M059J (cell line): ENCODE measurements at places on chromosomes 7 and 10.

- DNase-seq = no peak
Measured at GRCh38 chr7:116876664-116877442, 14.5 kb downstream of the CAPZA2 start.

DNA sequence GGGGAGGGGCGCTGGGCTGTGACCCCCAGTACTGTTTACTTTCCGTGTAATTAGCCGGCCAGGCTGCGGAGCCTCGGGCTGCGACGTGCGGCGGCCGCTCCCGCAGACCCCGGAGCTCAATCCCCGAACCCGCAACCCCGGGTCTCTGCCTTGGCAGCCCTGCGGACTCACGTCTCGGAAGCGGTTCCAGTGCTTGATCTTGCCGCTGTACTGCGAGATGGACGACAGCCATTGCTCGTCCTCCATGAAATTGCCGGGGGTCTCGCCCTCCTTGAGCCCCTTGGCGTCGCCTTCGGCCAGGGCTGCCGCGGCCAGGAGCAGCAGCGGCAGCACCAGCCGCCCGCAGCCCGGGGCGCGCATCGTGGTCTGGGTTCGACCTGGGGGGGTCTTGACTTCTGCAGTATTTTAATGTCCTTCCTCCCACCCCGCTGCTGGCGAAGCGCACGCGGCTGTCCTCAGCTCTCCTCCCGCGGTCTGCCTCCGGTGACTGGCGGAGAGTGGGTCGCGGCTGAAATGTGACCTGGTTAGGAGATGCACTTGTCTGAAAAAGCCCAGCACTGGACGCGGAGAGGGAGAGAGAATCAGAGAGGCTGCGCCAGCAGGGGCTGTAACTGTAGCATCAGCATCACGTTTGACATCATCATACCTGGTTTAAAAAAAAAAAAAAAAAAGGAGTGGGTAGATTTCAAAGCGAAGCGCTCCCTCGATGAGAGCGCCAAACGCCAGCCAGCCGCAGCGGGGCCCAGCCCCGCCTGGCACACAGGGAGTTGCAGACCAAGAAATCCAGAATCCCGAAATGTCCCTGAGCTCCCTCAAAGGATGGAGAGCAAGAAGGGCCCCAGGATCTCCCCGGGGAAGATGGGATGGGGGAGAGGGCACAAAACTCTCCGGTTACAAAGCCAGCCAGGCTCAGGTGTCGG, at the start of gene SPOCK2:
TSS of gene SPOCK2 (minus strand) at position 583 of the 920 bp plus-strand sequence. CDS start at position 360, 223 bp downstream.
- no peak for DNase-seq

DNA sequence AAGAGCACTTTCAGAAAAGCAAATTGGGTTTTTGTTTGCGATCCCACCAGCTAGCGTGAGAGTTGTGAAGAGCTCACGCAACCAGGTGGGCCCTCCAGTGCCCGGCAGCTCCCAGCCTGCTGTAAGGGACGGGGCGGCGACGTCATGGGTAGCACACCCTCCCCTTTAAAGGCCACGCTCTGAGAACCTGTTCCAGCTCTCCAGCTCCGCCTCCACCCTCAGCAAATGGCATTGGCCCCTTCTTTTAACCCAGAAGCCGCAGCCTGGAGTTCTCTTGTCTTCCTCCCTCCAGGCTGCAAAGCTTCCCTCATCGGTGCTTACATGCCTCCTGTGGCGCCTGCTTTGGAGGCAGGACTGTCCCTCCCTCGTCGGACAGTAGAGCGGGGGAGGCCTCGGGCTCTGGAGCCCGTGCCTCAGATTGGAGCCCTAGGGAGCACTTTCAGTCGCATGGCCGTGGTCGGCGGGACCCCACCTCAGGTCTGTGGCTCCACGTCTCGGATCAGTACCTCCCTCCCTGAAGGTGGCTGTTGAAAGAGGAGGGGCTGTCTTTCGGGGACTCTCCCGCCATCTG, 32.9 kb downstream of the WIPI2 start:
- no peak for DNase-seq

GRCh38 chr10:96222441-96222840, 48.9 kb downstream of the BLNK start:
- no peak for DNase-seq

DNA sequence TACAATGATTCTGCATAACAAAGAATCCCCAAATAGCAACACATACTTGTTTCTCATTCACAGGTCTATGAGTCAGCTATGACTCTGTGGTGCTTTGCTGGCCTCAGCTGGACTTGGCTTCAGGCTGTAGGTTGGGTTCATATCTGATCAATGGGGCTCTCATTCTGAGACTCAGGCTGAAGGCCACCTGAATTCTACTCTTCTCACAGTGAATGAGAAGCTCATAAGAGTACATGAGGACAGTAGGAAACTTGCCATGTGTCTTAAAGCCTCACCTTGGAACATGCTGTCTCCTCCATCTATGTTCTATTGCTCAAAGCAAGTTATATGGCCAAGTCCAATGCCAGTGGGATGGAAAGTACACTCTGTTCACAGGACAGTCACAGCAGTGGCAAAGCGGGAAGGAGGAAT, 292.9 kb downstream of the BMPER start:
- no peak for DNase-seq

- no peak for DNase-seq
Measured at GRCh38 chr10:107364872-107365271, 200.4 kb upstream of the SORCS1 start.

DNA sequence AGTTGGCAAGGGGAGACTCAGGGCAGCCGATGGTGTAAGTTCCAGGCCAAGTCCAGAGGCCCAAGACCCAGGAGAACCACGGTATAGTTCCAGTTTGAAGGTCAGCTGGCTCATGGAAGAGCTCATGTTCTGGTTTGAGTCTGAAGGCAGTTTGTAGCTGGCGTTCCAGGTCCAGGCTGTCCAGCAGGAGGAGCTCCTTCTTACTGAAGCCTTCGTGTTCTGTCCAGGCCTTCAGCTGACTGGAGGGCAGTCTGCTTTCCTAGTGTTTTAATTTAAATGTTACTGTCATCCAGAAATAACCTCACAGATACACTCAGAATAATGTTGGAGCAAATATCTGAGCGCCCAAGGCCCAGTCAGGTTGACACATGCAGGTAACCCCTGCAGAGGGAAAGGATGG, 4.2 kb downstream of the SUN1 start:
- peak; percentile 42 for DNase-seq

DNA sequence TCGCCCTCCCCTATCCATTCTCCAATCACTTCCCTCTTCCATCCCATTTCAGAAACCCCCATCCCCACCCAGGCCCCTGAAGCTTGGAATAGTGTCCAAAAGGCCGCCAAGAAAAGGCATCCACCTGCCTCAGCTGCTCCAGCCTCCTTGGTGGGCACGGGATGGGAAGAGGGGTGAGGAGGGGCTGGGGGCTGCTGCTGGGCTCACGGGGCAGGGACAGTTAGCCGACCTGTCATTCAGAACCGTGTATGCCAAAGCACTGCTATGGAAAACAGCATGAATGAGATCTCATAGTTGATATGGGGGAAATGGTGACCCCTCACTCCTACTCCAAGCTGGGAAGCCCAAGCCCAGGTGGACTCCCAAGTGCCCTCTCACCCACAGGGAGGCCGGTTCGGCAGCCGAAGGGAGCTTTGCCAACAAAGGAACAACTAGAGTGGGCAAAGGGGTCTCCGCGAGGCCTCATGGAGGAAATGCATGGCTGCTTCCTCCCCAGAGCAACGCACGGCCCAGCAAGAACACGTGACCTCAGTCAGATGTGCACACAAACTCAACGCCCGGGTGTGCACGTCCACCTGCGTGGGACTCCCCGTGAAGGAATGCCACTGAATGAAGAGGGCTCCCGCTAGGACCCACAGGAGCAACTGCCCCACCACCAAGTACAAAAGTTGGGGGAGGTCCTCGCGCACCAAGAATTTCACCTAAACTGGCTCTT, 52.5 kb downstream of the EBF3 start:
- no peak for DNase-seq

DNA sequence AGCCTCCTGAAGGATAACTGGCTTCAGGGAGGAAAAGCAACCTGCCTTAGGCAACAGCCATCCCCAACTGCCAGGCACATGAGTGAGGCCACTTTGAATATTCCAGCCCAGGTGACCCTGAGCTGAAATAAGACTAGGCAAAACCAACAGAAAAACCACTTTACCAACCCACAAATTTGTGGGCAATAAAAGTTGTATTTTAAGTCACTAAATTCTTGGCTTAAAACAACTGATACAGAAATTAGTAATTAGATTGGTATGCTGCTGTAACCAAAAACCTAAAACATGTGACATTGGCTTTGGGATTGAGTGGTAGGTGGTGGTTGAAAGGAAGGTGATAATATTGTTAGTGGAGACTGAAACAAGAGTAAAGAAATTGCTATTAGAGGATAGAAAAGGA, 39.9 kb downstream of the ABCB4 start:
- DNase-seq = peak; percentile 93

DNA sequence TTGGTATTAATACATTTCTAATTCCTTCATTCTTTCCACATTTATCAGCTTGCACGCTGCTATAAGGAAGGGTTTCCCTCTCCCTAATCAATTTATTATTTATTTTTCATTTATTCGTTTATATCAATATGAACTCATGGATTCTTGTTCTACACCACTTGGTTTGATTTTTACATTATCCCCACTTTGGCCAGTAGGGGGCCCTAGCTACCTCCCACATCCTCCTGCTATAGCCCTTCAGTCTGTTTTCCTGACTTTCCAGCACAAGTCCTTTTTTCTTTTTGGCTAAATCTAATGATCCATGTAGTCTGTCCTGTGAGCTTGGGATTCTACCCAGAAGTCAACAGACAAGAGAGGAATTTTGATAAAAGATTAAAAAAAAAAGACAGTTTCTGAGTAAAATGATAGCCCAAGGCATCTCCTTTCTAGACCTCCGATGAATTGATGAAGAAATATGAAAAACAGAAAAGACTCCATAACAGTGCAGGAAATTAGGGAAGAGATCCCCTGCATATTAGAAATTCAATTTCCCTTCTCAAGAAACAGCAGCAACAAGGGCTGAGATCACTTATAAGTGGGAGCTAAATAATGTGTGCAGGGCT, 47.7 kb downstream of the LYZL2 start:
- peak; percentile 36 for DNase-seq

- DNase-seq = no peak
Measured at GRCh38 chr10:78229950-78230675, 196.4 kb downstream of the RPS24 start.

- DNase-seq = no peak
Measured at GRCh38 chr7:32126843-32127242, 56.6 kb upstream of the PDE1C start.

DNA sequence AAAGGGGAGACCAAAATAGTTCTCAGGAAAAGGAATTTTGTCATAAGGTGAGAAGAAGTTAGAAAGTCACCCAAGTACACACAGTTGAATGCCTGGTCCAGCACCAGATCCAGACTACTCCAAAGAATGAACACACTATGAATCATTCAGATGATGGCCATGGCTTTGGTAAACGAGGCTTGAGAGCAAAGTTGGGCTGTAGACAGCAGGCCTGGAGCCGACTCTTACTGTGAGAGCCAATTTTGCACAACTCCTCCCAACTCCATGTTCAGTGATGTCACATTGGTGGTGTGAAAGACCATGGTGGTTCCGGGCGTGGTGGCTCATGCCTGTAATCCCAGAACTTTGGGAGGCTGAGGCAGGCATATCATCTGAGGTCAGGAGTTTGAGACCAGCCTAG, 131.6 kb downstream of the PKD1L1 start:
- peak; percentile 79 for DNase-seq

DNA sequence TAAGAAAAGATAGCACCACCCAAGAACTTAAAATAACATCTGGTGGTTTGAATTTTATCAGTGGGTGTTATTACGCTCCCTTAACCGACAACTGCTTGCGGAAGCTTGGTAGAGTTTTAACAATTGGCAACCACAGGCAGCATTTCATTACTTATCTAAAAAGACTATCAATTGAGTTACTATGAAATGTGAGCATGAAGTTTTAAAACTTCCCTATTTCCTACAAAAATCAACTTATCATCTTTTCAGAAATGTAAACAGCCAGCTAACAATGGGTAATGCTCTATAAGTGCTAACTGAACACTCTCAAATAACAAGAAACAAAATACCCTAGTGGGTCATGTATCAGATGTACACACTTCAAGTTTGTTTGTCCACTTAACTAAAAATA, 68.8 kb downstream of the OSBPL3 start:
- no peak for DNase-seq

DNA sequence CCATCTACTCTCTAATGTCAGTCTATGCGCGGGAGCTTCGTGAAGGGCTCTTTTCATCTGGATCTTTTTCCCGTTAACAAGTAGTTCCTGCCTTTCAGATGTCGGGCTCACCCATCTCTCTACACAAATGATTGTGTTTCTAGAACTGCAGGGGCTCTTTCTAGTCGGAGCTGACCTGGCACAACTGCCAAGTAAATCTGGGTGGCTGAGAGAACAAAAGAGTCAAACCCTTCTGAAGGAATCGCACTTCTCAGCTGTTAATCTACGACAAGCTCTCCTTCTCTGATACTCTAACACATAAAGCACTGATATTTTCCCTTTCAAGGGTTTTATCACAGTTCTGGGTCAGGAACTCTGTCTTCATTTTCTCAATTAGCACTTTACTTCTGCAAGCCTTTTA, 144.7 kb downstream of the NRP1 start:
- no peak for DNase-seq

- no peak for DNase-seq
Measured at GRCh38 chr10:7485799-7486198, 75.0 kb upstream of the SFMBT2 start.

DNA sequence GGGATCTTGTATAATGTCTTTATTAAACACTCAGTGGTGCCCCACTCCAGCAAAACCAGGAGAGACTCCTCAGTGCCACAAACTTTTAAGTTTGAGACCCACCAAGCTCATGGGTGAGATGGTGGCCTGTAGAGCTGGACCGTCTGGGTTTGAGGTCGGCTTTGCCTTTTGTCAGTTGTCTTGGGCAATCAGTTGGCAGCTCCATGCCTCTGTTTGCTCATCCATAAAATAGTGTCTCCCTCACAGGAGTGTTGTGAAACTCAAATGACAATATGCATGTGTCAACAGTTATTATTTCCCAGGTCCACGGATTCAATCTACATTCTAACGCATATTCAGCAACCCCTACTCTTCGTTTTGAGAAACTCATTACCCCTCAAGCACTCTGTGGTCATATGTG, 367.8 kb upstream of the C7orf33 start:
- no peak for DNase-seq

DNA sequence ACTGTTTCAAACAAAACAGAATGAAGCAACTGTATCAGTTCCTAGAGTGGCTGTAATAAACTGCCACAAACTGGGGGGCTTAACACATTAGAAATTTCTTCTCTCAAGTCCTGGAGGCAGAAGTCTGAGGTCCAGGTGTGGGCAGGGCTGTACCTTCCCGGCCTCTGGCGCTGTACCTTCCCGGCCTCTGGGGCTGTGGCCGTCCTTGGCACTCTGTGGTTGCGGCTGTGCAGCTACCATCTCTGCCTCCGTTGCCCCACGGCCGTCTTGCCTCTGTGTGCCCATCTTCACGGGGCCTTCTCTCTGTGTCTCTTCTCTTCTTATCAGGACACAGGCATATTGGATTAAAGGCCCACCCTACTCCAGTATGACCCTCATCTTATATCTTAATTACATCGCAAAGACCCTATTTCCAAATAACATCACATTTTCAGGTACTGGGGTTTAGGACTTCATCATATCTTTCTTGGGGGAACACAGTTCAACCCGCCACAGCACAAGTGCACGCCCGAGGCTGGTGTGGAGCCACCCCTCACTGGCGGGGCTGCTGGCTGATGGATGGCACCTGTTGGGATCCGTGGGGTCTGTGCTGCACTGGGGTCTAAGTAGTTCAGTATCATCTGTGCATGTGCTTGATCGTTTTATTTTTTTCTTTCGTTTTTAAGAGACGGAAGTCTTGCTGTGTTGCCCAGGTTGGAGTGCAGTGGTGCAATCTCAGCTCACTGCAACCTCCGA, 123.2 kb downstream of the ACTR3B start:
- no peak for DNase-seq

GRCh38 chr7:22184549-22185199, 172.3 kb downstream of the RAPGEF5 start:
- DNase-seq = no peak

GRCh38 chr7:68613405-68613804, 984.9 kb upstream of the AUTS2 start:
- DNase-seq = peak; percentile 84
